SK-N-SH (cell line): ENCODE measurements at places on chromosomes 6 and 20.

DNA sequence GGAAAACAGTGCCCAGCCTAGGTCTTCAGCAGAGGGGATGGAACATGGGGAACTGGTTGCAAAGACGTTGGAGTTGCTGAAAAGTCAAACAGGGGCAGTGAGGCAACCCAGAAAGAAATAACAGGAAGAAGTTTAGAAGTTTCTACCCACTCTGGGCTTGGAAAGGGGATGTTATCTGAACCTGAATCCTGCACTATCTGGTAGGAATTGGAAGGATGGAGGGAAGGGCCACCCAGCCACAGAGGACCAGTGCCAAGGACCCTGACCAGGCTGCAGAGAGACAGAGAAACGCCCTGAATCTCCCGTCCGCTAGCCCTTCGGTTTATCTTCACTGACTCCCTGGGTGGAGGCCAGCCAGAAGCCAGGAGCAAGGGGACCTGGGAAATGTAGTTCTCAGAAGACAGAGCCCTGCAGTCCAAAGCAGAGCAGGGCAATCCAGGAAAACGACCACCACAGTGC is 217.3 kb upstream of the RREB1 start:
- H3K27ac ChIP-seq, result no peak overlapping the region
- peak; percentile 32 for DNase-seq
- H3K27me3 ChIP-seq, result no peaks in the 10 kb centered on the region

DNA sequence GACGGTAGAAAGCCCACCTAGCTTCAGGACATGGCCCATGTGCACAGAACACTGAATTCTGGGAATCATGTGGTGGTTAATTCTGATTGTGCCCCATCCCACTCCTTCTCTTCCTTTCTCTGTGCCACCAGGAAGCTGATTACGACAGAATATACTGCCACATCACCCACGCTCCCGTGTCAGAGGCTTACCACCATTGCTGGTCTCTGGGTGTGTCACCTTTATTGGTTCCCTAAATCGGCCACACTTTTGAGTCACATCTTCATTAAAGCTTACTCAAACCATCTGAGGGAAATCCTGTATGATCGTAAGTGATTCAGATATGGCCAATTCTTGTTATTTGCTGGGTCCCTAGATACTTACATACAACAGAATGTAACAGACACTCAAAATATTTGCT is 3.1 kb downstream of the TRMT6 start:
- H3K36me3 ChIP-seq, result peaks cover 47% of the 10 kb centered on the region
- DNase-seq, result no peak
- no peaks in the 10 kb centered on the region for H3K27me3 ChIP-seq
- H3K27ac ChIP-seq, result no peak overlapping the region

GRCh38 chr20:58659841-58660240 is 8.8 kb downstream of the STX16 start:
- peaks cover 26% of the 10 kb centered on the region for H3K4me1 ChIP-seq
- H3K36me3 ChIP-seq, result peaks cover 61% of the 10 kb centered on the region
- 0 out of 2 replicates have a peak overlapping the region, but pooled peaks have one; percentile 5 for H3K27ac ChIP-seq
- H3K4me3 ChIP-seq, result no peak overlapping the region

DNA sequence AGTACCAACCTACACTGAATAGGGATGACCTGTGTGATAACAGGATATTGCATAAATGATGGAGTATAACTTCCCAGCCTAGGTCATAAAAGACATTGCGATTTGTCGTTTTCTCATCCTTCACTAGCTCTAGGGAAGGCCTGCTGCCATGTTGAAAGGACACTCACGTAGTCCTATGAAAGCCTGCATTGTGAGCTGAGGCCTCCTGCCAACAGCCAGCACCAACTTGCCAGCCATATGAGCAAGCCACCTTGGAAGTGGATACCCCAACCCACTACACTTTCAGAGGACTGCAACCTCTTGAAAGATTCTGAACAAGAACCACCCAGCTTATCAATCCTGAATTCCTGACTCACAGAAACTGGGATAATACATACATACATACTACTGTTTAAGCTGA is 3.5 kb upstream of the PANK2 start:
- no peak overlapping the region for H3K4me3 ChIP-seq
- H3K27ac ChIP-seq, result no peak overlapping the region
- H3K27me3 ChIP-seq, result no peaks in the 10 kb centered on the region

DNA sequence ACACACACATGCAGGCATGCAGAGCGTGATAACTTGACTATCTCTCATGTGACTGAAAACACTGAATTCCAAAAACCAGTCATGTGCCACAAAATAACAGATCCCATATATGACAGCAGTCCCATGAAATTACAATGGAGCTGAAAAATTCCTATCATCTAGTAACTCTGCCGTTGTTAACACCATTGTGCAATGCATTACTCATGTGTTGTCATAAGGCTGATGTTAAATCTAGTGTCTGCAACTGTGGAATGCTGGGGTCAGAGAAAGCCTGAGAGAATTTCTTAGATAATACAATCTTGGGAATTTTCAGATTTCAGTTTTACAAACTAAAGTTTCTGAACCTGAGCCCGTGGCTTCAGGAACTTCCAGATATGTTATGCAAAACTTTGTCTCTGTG is 70.2 kb downstream of the LYRM4 start:
- no peak for DNase-seq
- H3K4me3 ChIP-seq, result no peak overlapping the region; the same call in 1 of the 2 replicates
- H3K4me1 ChIP-seq, result no peaks in the 10 kb centered on the region
- H3K27me3 ChIP-seq, result no peaks in the 10 kb centered on the region

DNA sequence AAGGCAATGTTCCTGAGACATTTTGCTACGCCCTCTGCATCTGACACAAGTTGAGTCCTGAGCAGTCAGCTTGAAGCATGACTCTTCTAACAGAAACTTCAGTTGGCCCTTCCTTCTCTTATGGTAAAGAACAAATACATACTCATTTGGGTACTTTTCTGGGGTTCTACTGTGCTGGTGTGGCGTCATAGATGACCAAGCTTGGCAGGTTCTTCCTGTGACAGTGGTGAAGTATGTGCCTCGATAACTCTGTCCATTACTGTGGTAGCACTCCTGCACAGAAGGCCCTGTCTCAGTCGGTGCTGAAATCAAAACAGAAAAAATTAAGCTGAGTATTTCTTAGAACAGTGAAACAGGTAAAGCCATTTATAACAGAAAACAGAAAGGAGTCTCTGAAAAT is 152.5 kb downstream of the SLC22A3 start:
- no peak overlapping the region for H3K27ac ChIP-seq
- H3K4me3 ChIP-seq, result no peak overlapping the region
- no peaks in the 10 kb centered on the region for H3K36me3 ChIP-seq
- H3K27me3 ChIP-seq, result no peaks in the 10 kb centered on the region; the same call in 1 of the 2 replicates
- H3K4me1 ChIP-seq, result no peaks in the 10 kb centered on the region
- no peak for DNase-seq
